Activated CD4-positive, alpha-beta T cell treated with anti-CD3 and anti-CD28 coated beads, Interleukin-10, Interleukin-2, amounts not matched to agents 100 ng/mL and 50 ng/mL, durations not matched to agents 16 hours and 8 hours (primary cell): ENCODE measurements at places on chromosomes 11 and 22.

DNA sequence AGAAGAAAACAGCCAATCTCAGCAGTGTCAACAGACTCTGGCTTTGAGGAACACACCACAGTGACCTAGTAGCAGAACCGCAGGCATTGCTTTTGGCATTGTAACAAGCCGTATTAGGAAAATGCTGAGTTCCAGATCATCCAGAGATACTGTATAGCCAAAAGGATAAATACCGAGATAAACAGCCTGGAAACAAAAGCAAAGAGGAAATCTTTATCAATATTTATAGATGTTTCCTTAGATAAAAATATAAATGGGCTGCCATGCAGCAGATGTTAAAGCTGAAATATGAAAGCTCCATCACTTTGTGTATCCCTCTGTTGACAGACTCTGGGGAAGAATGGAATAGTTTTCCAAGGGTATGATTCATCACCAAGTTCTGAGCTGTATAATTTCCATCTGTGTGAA lies 98.9 kb upstream of the TP53AIP1 start:
- no peak for DNase-seq

DNA sequence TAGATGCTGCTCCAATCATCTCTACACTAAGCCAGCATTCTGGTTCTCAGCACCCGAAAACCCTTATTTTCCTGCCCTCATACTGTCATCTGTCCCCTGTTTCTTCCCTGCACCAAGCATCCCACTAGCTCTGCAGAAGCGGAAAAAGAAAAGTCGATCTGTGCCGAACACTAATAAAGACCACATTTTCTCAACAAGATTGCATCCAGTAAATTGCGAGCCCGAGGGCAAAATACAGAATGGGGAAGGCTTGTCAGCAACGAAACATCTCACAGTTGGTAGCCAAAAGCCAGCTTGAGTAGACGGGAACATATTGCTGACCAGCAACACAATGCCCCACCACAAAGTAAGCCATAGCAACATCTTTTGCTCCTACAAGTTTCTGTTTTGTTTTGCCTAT lies 227.4 kb downstream of the CADM1 start:
- no peak for DNase-seq

DNA sequence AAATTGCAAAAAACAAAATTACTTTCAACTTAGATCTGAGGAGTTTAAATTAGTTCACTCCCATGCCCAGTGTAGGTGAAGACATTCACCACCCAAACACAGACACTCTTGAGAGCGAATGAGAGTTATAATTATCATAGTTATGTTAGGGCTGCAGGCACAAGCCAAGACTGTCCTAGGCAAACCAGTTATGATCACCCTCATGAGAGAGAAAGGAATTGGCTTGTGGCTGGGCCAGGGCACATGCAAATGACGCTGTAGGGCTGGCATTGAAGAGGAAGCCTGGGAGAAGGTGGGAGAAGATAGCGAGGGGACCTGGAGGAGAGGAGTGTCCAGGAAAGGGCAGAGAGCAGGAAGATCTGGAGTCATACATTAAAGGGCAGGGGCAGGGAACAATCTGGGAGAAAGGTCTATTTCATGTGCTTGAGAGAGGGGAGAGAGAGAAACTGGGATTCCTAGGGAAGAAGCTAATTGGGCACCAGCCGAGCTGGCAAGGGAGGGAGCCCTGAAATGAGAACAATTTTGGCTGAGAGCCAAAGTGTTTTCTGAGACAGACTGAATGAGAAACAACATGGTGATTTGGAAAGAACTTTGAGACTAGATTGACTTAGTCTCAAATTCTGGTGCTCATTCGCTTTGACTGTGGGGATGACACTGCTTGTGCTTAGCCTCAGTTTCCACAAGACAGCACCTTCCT lies 279.9 kb downstream of the KIRREL3 start:
- DNase-seq, result no peak

DNA sequence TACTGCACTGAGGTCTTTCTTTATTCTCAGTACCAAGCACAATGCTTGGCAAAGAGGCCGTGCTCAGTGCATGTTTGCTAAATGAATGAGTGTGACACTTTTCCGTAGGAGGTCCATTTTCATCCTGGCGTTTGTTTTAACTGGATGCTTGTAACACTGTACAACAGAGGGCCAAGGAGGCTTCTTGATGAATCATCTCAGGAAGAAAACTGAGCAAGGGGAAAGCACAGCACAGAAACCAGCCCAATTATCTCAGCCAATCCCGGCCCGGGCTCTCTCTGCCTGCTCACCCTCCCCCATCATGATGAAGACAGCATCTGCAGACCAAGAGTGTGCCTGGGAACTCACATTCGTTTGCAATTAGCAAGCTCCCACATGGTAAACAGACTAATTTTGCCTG lies 570.3 kb downstream of the OPCML start:
- no peak for DNase-seq

DNA sequence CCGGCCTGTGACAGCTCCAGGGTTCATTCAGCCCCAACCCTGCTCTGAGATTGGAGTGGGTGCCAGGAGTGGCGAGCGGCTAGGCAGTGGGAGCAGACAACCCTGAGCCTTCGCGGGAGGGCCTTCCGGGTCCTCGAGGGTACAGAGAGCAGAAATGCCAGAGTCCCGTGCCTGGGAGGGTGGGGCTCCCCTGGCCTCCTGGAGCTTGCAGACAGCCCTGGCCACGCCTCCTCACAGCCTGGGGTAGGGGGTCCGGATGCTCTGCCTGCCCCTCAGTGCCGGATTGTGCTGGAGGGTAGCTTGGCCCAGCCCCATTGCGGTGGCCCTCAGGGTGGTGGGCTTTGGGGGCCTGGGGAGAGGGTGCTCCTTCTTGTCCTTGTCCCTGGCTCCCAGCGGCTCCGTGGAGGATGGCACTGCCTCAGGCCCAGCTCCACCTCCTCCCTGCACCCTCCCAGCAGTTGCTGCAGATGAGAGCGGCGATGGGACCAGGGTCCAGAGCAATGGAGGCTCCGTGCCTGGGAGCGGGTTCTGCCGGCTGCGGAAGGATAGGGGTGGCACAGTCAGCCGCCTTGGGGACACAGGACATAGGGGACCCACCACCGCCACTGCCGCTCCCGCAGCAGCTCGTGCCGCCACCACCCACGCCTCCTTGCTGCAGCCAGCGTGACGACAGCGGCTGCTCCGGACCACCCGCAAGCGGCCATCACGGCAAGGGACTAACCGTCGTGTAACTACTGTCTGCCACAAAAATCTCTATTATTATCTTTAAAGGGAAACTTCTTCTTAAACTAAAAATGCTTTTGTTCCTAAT lies 34.9 kb upstream of the OR10G7 start:
- peak; percentile 9 for DNase-seq

DNA sequence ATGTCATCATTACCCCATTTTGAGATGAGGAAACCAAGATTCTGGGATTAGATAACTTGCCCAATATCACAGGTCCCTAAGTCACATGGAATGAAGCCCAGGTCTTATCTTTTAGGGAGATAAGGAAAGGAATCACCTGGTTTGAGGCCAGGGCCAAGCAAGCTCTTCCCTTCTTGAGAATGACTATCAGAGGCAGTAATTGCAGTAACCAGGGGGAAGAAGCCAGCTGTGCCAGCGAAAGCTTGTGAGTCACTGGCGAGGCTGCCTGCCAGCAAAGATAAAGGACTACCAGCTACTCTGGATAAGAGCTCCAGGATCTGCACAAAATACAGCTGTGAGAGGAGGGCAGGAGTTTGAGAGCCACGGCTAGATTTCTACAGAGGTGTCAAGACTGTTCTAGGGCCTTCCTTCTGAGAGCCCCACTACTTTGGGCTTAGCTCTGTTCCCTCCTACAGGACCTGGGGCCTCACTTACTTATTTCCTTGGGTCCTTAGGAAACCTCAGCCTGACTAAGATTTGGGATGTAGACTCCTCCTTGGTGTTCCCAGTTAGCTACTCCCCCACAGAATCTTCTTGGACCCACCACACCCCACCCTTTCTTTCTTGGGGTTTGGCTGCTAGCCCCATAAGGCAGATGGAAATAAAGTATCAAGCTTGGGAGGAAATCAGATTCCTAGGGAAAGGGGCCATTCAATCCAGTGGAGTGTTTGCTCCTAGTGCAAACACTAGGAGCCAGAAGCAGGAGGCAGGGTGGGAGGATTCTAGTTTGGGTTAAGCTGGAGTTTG lies 9.7 kb upstream of the CCKBR start:
- DNase-seq, result no peak

DNA sequence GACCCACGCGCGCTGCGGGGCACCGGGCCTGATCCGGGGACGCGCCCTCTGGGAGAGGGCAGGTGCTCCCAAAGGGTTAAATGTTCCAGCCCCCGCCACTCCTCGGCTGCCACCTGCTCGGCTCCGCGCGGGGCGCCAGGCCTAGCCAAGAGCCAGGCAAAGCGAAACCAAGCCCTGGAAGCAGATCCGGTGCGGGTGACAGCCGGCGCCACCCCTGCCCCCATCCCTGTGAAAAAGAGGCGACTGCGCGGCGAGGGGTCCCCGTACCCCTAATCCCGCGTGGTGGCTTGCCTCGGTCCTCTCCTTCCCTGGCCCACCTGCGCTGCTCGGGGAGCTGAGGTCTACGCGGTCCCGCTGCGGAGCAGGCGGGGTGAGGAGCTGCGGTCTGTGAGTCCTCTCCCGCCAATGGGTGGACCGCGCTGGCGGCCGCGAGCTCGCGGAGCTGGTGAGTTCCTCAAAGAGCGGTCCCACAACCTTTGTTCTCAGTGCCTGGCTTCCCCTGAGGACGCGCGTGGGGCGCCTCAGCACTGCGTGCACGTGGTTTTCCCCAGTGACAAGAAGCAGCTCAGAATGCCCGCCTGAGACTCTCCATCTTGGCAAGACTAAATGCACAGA lies at the start of gene ME3:
ME3 (minus strand) TSS at position 610 of the 615 bp plus-strand sequence.
- peak; percentile 62 for DNase-seq
